ENCODE measurements at places on chromosomes 3 and 15. TPM values are rescaled to one million over a fixed set of nuclear protein-coding genes. Genes with fewer than 3 reads are reported as not detected.

The AP4E1 gene
- 9.0 TPM for total RNA-seq

The APBA2 gene
- total RNA-seq = 17.1 TPM

The CLDN16 gene
- total RNA-seq = not detected

The THAP10 gene
- 6.4 TPM for total RNA-seq

The COL6A5 gene
- total RNA-seq = not detected
